Activated naive CD4-positive, alpha-beta T cell (primary cell): ENCODE measurements at places on chromosomes 6 and 20.

DNA sequence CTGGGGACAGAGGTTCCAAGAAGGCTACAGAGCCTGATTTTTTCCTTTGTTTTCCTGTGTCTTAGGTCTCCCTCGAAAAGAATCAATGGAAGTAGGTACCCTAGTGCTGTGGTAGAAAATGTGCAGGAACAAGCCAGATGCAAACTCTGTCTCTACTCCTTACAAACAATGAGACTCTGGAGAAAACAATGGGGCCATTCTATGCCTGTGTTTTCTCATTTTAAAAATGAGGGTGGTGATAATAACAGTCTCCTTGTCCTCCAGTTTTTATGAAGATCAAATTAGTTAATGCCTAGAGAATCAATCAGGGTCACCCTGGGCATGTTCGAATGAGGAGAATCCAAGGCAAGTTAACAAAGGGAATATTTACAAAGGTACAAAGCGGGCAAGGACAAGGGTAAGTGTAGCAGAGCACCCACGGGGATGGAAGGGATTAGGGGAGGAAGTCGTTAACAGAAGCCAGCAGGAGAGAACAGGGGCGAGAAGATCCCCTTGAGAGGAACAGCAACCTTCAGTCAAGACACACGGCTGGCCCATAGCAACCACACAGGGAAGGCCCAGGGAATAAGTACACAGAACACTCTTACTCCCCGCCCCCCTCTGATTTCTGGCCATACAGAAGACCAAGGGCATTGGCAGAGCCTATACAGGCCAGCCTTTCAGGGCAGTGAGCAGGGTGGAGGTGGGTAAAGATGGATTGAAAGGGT lies 342.8 kb downstream of the PTPRT start:
- no peak for DNase-seq

DNA sequence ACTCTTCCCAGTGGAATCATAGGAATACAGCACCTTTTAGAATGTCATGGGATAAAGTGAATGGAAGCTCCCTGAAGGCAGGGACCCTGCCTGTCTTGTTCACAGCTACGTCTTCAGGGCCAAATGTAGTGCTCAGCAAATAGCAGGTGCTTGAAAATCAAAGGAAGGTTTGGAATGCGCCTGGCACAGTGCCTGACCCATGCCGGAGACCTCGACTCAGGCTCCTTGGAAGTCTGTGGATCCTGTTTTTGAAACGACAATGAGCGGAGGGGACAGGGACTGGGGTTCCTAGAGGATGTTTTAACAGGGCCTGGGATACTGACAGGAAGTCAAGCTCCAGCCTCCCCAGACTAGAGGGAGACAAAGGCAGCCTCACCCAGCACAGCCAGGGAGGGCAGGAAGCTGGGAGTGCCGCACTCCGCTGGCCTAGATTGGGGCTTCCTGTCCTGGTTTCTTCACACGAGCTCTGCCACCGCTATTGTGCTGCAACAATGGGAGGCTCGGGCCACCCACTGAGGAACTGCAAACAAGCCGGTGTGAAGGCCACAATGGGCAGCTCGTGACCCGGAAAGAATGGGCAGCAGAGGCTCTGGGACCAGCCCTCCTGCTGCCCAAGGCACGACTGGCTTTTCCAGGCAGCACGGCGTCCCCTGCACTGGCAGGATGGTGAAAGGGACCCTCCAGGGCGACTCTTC lies 76.7 kb downstream of the PREX1 start:
- no peak for DNase-seq

GRCh38 chr20:34675561-34675960 lies 1.3 kb downstream of the PIGU start:
- no peak for DNase-seq

- no peak for DNase-seq
Observed at GRCh38 chr6:41500561-41500960, 45.6 kb upstream of the FOXP4 start.

- DNase-seq = no peak
Observed at GRCh38 chr6:10901770-10902169, 14.9 kb downstream of the SYCP2L start.

- no peak for DNase-seq
Observed at GRCh38 chr6:136552054-136552453, 1.8 kb upstream of the MAP7 start.

DNA sequence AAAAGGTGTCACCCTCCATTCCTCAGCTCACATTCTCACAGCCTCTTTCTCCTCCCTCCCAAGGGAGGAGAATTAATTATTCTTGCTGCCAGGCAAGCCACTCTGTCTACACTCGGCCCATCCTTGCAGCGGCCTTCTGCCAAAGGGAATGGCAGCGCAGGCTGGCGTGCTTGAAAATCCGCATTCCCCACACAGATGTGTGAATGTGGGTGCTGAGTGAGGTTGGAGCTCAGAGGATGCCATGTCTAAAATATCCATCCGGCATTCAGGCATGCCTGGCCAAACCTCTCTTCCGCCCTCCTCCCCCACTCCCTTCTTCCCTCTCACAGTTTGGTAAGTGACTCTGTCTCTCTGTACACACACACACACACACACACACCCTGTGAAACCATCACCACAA lies 27.7 kb downstream of the PNPLA1 start:
- DNase-seq = no peak

DNA sequence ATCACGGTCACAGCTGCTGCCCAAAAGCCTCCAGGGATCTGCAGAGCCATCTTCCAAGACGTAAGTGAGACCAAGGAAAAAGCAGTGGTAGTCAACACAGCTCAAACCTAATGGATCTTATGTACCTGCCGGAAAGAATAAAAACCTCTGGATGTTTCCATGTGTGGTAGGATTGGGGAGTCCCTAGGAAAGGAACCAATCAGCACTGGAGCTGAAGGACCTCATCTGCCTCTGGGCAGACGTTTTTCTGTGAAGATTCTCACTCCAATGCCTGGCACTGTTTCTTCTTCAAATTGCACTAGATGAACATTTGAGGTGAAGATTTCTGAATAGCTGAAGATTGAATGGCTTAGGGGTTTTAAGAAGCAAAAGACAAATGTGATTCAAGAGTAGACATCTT lies at the start of gene HLA-DQB2:
Gene HLA-DQB2, minus strand, starts transcription at position 112 of the 400 bp plus-strand sequence. Its CDS starts 62 bp downstream, at position 50.
- no peak for DNase-seq

DNA sequence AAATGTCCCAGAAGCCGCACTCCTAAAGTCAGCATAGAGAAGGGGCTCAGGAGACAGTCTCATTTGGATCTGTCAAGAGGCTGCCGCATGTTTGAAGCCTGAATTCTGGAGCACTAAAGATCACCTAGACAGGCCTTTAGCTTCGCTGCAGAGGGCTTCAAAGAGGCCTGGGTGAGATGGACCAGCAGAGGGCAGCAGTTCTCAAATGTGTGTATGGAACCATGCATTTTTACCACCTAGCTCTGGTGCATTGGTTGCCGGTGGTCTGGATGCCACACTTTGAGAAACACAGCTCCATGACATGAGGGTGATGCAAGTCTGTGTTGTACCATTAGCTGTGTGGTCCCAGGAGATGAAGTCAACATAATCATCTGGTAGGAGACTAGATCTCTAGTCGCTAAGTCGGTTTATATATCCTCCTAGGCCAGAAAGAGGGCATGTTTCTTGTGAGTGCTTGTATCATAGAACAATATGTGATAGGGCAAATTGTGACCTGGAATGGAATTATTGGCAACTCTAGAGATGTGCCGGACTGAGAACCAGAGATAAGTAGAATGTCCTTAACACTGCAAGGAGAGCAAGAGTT lies 64.8 kb downstream of the KIAA0319 start:
- DNase-seq = peak; percentile 53

DNA sequence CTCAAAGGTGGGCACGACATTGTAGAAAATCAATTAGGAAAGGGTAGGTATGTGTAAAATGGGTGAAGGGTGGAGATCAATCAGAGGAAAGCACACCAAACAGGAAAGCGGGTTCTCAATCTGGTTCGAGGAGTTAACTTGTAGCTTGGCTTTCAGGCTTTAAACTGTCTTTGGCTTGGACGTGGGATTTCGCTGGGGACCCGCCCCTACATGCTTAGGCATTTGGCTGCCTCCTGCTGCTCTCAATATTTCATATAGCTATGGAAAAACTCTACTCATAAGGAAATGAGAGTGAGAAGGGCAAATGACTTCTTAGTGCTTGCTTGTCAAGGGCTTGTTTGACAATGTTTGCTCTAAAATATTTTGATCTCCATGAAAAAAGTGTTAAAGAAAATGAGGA lies 38.1 kb upstream of the PDE7B start:
- no peak for DNase-seq

DNA sequence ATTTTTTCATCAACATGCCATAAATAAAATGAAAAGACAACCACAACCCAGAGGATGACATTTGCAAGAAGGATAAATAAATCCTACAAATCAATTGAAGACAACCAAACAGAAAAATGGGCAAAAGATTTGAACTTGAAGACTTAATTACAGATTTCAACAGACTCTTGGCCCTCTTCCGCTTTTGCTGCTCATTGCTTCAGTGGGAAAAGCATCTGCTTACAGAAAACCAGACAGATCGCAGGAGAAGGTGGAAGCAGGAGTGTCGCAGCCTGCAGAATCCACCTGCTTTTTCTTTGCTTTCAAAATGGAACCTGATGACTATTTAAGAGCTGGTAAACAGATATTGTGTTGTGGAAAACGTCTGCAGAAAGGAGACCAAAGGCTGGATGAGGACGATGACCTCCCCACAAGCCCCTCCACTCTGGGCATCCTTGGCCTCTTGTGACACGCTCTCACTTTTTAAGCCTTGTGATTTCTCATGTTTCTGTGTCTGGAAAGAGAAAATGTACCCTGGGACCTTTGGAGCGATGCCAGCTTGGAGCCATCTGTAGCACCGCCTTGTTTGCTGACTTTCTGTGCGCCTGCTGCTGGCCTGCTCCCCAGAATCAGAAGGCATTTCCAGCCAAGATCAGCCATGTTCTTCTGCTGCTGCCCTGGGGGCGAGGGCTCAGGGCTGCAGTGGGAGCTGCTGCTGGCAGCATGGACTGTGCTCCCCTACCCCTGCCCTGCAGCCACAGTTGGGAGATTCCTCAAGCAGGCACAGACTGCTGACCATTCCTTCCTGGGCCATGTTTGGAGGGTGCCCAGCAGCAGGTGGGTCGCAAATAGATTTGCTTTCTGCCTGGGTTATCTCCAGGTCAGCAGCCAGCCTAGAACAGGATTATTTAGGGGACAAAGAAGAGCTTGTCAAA lies 3.6 kb upstream of the CSTL1 start:
- no peak for DNase-seq

DNA sequence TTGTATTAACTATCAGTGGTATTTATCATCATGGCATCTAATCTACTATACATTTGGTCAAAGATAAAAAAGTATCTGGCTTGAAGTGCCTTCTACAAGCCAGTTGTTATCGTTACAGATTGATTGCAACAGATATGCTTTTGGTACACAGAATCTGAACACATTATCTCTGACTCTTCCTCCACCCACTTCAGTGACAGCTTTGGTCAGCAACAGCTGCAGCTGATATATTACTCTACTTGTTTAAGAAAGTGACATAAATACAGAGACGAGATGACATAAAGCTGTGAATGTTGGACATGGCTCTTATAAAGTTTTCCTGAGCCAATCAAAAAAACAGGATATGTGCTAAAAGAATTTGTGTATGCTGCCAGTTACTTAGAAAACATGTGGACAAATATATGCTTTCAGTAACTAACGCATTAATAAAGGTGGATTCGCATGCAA lies 77.6 kb downstream of the HIVEP2 start:
- DNase-seq = no peak

DNA sequence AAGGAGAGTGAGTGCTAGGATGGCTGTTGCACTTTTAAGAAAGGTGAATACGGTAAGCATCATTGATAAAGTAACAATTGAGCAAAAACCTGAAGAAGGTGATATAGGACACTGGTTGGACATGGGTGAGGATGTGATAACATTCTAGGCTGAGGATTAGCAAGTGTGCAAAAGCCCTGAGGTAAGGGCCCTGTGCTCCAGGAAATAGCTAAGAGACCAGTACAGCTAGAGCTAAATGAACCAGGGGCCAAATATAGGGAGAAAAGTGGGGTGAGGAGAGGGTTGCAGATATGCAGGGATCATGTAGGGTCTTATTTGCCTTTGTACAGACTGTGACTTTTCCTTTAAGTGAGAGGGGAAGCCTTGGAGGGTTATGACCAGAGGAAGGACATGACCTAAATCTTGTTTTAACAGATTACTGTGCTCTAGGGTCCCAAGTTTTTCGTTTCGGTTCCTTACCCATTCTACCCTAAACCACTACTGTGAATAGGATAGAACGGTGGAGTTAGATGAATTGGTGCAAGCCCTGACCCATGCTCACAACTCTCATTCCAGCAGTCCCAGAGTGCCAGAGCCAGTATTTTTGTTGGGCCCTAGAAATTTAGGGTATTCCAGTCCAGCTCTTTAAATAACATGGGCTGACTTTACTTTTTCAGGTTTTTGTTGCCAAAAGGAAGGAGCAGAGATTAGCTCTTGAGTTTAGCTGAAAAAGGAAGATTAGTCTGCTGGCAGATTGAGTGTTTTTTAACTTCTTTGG lies 10.7 kb downstream of the MAPK14 start:
- no peak for DNase-seq
